Stimulated activated CD4-positive, alpha-beta T cell treated with anti-CD3 and anti-CD28 coated beads, Interleukin-2, amount 100 ng/mL, for 24 hours (primary cell): ENCODE measurements at places on chromosomes 3 and 15.

GRCh38 chr3:11672363-11672762, 28.6 kb upstream of the VGLL4 start:
- DNase-seq, result no peak

DNA sequence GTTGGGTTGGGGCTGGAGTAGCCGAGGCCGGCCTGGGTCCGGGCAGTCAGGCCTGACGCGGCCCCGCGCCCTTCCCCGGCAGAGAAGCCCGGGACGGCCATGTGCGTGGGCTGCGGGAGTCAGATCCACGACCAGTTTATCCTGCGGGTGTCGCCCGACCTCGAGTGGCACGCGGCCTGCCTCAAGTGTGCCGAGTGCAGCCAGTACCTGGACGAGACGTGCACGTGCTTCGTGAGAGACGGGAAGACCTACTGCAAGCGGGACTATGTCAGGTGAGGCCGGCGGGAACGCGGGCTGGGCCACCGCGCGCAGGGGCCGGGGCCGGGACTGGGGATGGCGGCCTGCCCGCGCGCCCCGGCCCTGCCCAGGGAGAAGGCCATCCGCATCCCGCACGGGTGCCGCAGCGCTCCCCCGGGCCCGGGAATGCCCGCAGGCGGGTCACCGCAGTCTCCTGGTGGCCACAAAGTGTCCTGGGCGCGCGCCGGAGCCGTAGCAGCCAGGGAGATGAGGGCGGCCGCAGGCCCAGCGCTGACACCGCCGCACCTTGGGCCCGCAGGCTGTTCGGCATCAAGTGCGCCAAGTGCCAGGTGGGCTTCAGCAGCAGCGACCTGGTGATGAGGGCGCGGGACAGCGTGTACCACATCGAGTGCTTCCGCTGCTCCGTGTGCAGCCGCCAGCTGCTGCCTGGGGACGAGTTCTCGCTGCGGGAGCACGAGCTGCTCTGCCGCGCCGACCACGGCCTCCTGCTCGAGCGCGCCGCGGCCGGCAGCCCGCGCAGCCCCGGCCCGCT, 1.3 kb downstream of the ISL2 start:
- DNase-seq, result no peak

DNA sequence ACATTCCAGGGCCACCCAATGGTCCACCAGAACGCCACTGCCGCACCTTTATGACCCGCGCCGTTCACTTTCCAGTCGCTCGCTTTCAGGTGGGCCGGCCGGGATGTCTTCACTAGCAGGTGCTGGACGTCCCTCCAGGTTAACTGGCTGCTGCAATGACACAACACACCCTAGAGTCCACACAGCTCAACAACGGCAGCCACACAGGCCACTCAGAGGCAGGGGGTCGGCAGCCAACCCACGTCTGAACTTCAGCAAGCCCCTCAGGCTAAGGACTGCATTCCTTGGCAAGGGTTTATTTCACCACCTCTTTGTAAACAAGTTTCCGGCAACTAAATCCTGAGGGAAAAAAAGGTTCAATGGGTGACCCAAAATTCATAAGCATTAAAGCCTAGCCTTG, 89.2 kb upstream of the SNRPA1 start:
- DNase-seq, result no peak

DNA sequence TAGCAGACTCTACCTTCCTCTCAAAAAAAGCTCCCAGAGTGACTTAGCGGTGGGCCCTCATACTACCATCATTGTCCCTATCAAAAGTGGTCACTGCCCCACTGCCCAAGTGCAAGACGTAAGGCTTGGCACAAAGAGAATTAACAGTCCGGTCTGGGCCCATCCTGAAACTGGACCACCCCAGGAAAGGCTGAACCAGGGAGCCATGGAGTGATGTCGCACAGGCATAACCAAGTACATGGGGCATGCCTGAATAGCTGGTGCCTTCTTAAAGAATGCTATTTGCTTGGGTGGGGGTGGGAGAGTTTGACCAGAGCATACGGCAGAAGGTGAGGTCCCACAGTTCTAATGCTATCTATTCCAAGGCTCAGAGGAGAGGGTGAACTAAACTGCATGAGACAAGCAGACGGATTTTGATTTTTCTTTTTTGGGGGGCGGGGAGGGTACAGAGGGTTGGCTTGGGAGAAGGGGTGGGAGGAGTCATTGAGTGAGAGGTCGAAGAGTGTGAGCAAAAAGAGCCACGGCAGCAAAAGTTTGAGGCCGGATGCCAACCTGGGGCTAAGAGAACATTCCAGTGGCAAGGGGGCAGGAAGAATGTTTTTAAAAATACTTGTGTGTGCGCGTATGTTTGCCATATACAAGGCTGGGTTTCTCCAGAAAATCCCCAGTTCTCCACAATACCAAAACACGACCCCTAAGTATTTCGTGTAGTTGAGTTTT, 50.2 kb downstream of the FAM174B start:
- DNase-seq, result no peak

DNA sequence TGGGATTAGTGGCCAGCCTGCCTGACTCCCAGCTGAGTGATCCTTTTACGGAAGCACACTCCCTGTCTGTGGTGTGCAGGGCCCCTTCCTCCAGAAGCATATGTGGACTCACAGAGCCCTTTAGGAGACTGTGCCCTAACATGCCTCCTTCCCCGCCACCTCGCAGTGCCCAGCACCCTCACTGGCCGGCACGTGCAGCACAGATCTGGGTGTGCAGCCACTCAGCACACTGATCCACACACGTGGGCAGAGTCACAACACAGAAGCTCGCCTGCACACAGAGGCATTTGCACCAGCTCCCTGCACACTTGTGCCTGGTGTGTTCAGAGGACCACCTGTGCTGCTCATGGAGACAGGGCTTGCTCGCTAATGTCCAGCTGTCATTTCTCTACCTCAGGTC, 23.6 kb upstream of the CSPG4 start:
- DNase-seq, result no peak

- no peak for DNase-seq
Measured at GRCh38 chr15:80752204-80752603, 27.0 kb upstream of the CEMIP start.

GRCh38 chr3:153295901-153296300, 133.9 kb downstream of the RAP2B start:
- no peak for DNase-seq

DNA sequence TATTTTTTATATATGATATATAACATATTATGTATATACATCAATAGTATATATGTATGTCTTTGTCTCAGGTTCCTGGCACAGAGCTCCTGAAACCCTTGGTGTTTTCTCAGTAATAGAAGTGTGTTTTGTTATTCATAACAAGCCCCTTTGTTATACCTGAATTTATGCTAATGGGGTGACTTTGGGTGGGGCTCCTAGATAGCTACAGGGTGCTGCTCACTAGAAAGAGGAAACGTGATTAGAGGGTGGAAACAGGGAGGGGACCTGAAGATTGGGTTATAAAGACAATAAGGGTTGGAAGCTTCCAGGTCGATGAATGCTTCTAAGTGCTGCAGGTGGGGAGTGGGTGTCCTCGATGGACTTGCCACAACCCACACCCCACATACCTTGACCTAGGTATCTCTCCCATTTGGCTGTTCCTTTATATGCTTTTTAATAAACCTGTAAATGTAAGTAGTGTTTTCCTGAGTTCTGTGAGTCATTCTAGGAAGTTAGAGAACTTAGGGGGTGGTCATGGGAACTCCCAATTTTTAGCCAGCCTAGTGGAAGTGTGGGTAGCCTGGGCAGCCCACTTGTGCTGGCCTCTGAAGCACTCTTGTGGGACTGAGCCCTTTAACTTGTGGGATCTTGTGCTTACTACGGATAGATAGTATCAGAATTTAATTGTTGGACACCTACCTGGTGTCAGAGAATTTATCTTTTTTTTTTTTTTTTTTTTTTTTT, 36.9 kb upstream of the C15orf39 start:
- no peak for DNase-seq

DNA sequence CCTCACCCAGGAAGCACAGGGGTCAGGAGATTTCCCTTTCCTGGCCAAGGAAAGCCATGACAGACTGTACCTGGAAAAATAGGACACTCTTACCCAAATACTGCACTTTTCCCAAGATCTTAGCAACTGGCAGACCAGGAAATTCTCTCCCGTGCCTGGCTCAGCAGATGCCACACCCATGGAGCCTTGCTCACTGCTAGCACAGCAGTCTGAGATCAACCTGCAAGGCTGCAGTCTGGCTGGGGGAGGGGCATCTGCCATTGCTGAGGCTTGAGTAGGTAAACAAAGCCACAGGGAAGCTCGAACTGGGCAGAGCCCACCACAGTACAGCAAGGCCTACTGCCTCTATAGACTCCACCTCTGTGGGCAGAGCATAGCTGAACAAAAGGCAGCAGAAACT, 567.3 kb upstream of the LMCD1 start:
- no peak for DNase-seq

GRCh38 chr3:81500039-81500438, 261.4 kb downstream of the GBE1 start:
- DNase-seq, result no peak

DNA sequence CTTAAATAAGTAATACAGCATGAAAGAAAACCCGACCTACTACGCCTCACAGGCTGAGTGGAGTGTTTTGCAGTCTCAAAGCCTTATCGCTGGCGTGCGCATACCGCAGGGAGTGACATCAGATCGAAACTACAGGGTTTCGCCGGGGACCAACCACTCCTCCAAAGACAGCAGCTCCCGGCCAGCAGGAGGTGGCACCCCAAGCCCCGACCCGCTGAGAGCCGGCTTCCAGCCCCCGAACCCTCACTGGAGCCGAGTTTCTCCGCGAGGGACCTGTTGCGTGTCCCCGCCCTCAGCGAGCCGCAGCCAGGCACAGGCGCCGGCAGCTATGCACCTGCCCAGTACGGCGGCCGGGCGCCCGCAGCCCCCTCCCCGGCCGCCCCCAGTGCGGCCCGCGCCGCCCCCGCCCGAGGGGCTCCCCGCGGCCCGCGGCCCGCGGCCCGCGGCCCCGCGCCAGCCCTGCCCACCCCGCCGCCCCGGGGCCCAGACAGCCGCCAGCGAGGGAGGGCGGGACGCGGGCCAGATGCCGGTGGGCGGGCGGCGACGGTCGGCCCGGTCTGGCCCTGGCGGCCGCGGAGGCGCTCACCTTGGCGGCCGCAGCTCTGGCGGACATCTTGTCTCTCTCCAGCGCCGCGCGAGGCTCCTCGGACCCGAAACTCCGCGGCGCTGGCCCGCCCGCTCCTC, 710 bp downstream of the TJP1 start:
- no peak for DNase-seq

GRCh38 chr3:50150404-50150750, 4.7 kb upstream of the SEMA3F start:
- no peak for DNase-seq

DNA sequence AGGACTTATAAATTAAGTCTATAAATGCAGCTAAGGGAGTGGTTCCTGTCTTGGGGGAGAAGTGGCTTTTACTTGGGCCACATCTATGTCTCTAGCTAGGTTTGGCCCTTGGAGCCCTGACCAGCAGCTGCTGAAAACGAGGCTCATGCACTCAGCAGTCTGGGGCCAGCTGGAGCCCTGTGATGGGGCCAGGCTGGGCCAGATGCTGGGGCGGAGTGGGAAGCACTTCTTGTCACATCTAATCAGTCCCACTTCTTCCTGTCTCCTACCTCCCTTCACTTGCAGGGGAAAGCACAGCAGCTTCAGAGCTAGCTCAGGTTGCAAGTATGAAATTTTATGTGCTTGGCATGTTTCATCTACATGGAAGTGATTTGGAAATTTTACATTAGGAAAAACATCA, 209.9 kb upstream of the ROPN1 start:
- DNase-seq, result no peak

- no peak for DNase-seq
Measured at GRCh38 chr3:170278627-170279026, 56.4 kb downstream of the PRKCI start.

DNA sequence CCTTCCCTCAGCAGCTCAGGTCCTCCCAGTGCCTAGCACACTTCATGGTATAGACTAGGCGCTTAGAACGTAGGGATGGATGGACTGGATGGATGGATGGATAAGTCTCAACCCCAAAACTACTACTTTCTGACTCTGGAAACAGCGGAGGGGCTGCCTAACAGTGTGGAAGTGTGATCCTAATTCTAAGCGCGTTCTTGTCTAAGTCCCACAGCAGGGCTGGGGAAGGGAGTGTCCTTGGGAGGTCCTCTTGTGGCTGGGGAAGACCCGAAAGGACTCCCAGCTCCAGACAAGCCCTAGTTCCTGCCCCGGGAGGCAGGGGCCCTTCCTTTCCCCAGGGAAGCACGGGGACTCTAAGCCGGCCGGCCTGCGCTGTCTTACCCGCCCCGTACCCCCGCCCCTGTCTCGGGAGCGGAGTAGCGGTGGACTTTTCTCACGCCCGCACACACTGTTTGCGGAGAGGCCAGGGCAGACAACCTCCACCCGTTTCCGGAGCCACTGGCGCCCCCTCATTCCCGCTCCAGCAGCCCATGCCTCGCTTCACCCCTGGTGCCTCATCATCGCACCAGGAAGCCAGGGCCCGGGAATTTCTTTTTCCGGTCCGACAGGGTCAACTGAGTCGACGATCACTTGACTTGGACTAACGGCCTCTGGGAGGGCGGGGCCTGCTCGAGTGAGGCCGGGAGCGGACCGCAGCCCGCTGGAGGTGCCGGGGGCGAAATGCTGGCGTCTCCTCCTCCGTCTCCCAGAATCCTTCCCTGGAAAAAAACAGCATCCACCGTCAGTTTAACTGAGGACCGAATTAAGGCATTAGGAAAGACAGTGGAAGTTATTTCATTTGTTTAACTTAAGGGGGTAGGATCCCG, 133.3 kb downstream of the TBC1D2B start:
- peak; percentile 61 for DNase-seq

GRCh38 chr3:21830541-21830940, 79.5 kb upstream of the ZNF385D start:
- no peak for DNase-seq

DNA sequence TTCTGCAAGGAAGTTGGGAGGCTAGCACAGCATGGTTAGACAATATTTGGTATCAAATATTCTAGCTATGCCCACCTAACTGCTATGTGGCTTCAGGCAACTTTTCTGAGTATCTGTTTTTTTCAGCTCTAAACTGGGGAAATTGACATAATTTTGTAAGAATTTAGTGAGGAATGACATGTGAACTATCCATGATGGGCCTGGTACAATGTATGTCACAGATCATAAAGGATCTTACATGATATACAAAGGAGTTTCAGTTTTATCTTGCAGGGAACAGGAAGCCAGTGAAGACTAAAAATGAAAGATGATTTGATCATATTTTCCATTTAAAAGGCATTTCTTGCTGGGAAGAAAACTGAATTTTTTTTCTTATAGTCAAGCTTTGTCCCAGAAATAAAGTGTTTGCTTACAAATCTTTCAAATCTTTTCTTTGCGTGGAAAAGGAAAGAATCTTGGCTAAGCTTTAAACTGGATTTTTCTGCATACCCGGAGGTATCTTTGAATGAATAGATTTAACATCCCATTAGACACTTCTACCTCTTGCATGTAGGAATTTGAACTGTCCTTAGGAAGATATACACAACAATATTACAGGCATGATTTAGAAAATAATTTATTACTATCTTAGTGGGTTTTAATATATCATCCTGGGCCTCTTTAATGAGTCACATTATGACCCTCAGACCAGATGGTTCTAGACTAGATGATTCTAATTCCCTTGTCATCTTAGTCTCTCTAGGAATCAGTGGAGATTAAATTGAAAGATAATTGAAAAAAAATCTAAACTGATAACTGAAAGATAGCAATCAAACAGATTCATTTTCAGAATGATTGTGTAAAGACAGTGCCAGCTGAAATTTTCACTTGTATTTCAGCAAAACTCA, 436.0 kb upstream of the THBS1 start:
- DNase-seq, result no peak
